SK-MEL-5 (cell line): ENCODE measurements at places on chromosomes 3 and 15. TPM values are rescaled to one million over a fixed set of nuclear protein-coding genes. Genes with fewer than 3 reads are reported as not detected.
A peak's percentile ranks its signal among the peaks of the same experiment; 100 is the strongest.

The RTP1 gene
- not detected in 2 replicates for total RNA-seq

The GOLGA8T gene
- not detected in 2 replicates for total RNA-seq

The PYGO1 gene
- 11.8 TPM in 2 replicates for total RNA-seq

DNA sequence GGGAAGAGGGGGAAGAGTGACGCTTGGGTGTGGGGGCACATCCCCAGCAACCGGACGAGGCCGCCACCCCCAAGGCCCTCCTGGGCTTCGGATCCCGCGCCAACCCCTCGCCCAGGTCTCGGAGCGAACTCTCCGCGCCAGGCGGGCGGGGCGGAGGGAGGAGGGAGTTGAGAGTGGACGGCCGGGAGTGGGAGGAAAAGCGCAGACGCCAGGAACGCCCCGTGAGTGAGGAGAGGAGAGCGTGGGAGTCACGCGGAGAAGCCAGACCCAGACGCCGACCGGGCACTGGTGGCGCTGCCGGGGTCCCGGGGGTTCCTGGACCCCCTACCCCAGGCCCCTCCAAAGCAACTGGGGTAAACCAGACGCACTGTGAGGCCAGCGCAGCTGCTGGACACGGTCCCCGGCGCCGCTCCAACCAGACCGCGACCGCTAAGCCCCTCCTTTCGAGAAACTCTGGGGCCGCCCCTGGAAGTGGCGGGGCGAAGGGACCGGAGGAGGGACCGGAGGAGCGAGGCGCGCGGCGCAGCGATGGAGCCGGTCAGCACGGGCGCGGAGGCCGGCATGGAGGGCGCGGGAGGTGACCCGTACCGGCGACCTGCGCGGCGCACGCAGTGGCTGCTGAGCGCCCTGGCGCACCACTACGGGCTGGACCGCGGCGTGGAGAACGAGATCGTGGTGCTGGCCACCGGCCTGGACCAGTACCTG, at the start of gene EFCC1:
TSS of gene EFCC1 (plus strand) at position 204 of the 705 bp plus-strand sequence. CDS start at position 529, 325 bp downstream.
- peak; percentile 37 for DNase-seq

GRCh38 chr15:25682340-25682739, 180.8 kb downstream of the ATP10A start:
- no peak for DNase-seq

GRCh38 chr3:37992271-37993066, 1.9 kb downstream of the VILL start:
- no peak for DNase-seq
